ENCODE measurements at places on chromosomes 12 and 14.

DNA sequence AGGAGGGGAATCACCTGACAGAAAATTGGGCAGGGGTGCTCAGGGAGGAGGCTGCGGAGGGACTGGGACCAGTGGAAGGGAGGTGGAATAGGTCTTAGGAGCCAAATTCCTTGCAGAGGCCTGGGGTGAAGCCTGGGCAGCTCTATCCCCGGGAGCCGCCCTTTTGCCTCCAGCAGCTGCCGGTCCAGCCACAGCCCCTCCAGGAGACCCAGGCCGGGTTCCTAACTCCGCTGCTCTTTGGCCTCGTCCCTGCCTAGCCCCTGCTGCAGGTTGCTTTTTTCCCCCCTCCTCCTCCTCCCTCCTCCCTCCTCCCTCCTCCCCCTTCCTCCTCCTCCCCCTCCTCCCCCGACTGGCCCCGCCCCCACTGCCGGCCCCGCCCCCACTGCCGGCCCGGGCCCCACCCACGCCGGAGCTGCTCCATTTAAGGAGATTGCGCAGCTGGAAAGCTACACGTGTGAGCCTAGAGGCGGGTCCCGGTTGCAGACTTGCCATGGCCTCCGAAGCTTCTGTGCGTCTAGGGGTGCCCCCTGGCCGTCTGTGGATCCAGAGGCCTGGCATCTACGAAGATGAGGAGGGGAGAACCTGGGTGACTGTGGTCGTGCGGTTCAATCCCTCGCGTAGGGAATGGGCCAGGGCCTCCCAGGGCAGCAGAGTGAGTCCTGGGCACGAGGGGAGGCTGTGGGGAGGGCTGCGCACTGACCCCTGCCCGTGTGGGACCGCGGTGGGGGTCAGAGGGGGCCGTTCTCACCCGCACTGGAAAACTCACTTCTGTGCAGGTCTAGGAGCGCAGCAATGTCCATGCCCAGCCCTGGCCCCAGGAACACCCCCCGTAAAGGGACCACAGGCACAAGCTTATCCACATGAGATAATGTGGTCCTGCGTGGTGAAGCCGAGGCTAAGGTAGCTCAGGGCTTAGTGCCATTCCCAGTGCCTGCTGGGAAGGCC lies at the start of gene TCL1B:
Gene TCL1B, plus strand, starts transcription at position 449 of the 945 bp plus-strand sequence. Its CDS starts 42 bp downstream, at position 491.
- no peak for DNase-seq

DNA sequence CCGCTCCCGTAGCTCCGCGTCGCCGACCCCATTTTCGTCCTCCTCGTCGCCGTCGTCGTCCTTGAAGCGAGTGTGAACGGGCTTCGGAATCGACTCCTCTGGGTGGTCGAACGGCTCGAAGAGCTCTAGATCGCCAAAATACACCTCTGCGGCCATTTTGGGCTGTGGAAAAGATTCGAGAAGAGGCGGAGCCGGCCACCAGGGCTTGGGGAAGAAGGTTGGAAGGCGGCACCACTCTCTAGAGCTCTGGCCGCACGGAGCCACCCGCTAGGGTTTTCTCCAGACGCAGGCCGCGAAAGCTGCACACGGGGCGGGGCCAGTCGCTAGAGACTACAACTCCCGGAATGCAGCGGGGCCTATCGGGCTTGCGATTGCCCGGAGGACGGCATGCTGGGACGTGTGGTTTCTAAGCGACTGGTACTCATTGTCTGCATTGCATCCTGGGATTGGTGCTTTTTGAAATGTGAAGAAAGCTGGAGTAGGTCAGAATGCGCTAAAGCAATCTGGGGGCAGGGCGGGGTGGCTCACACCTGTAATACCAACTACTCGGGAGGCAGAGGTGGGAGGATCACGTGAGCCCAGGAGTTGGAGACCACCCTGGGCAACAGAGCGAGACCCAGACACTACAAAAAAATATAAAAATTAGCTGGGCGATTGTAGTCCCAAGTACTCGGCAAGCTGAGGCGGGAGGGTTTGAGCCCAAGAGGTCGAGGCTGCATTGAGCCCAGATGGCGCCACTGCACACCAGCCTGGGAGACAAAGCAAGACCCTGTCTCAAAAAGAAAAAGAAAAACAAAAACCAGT lies at the start of gene ZCCHC8:
Gene ZCCHC8, minus strand, starts transcription at position 248 of the 804 bp plus-strand sequence. Its CDS starts 92 bp downstream, at position 156.
- peak; percentile 96 for DNase-seq

- DNase-seq: peak; percentile 69
Measured at GRCh38 chr14:58239244-58240195, 5.1 kb upstream of the PSMA3 start.

DNA sequence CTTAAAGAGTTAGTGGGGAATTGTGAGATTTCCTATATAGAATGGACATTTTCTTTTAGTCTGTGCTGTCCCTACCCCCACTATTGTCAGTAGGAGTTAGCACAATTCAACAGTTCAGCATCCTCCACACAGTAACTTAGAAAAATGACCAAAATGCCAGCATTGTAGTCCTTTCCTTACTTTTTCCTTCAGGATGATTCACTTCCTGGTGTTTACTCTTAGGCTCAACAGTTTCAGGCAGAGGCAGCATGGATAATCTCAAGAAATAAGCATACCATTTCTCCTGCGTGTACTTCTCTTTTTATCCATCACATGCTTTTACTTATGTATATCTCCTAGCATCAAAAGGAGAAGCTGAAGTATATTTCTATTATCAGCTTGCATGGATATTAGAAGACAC lies 683.4 kb downstream of the SLC16A7 start:
- no peak for DNase-seq

DNA sequence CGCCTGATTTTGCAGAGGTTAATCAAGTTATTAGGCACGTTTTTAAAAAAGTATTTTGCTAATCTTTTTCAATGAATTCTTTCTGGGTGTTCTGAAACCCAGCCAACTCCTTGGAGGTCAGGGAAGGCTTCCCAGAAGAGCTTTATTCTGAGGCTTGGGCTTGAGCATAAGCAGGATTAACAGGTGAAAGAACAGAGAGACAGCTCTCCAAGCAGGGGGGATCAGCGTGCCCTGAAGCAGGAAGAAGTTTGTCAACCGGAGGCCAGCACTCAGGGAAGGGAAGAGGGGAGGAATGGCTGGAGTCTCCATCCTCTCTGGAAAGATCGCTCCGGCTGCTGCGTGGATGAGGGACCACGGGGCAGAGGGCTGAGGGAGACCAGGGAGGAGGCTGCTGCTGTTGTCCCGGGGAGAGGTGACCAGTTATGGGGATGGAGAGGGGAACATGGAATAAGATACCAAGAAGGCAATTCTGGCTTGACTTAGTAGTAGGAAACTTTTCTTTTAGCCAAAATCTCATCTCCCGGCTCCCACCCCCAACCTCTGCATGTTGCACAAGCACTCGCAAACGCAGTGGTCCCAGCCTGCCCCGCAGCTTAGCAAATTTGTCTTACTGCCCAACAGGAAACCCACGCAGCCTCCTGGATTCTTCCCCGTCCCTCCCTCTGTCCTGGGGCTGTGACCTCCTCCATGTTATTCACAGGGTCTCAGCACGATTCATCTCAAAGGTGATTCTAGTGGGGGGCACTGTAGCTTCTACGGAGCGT lies 1.1 kb upstream of the SSH1 start:
- DNase-seq: no peak

- DNase-seq: no peak
Measured at GRCh38 chr14:77088645-77089044, 9.4 kb upstream of the CIPC start.

DNA sequence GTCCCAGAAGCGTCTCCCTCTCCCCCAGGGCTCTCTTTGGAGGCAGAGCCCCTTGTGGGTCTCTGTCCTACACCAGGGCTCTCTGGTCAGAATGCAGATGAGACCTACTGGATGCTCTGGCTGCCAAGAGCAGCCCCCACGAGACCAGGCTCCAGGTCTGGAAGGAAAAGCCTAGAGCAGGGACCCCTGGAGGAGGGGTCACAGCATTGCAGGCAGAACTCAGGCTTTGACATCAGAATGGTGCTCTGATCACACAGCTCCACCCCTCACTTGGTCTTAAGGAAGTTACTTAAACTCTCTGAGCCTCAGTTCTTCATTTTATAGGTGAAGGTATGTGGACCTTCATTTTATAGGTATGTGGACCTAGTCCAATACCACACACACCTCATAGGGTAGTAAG lies 83.1 kb downstream of the ARL6IP4 start:
- DNase-seq: peak; percentile 62

- no peak for DNase-seq
Measured at GRCh38 chr12:47274760-47275159, 195.0 kb upstream of the AMIGO2 start.

DNA sequence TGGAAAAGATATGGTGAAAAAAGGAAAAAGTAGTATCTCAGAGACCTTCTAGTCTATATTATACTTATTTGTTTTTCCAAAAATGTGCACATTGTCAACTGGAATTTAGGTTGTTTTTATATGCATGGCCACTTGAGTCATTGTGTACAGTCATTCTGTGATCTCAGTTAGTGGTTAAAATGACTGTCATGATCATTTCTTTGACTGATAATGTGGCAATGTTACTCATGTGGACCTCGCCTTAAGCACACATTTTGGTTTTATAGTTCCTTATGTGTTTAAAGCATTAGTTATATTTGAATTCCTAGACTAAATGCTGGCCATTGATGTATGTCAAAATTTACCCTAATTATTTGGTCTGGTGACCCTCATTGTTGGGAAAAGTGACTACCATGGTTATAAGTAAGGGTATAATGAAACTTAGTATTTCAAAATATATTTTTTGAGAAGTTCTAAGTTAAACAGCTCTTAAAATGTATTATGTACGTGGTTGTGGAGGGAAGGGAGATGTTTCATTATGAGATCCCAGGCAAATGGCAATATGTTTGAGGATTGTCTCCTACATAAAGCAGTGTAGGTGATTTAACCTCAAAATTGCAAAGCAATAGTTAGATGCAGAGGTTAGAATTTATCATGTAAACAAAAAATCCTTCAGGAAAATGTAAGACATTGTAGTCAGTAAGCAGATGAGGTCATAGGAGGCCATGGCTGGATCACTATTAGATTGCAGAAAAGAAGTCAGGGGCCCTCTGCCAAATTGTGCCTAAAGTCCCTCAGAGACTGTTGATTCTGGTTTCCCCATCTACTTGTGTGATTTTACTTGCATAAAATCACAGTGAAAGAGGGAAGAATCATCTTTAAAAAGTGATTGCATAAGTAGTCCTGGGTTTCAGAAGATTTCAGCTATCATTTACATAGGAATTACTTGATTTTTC lies 17.5 kb downstream of the PNMA1 start:
- no peak for DNase-seq

GRCh38 chr12:77767756-77768343 lies 62.8 kb upstream of the NAV3 start:
- DNase-seq: no peak

GRCh38 chr12:89280833-89281538 lies 71.3 kb downstream of the DUSP6 start:
- DNase-seq: peak; percentile 37

- DNase-seq: no peak
Measured at GRCh38 chr14:95431199-95432143, 85.0 kb downstream of the SYNE3 start.

GRCh38 chr12:121284551-121285390 lies 11.7 kb downstream of the CAMKK2 start:
- no peak for DNase-seq

DNA sequence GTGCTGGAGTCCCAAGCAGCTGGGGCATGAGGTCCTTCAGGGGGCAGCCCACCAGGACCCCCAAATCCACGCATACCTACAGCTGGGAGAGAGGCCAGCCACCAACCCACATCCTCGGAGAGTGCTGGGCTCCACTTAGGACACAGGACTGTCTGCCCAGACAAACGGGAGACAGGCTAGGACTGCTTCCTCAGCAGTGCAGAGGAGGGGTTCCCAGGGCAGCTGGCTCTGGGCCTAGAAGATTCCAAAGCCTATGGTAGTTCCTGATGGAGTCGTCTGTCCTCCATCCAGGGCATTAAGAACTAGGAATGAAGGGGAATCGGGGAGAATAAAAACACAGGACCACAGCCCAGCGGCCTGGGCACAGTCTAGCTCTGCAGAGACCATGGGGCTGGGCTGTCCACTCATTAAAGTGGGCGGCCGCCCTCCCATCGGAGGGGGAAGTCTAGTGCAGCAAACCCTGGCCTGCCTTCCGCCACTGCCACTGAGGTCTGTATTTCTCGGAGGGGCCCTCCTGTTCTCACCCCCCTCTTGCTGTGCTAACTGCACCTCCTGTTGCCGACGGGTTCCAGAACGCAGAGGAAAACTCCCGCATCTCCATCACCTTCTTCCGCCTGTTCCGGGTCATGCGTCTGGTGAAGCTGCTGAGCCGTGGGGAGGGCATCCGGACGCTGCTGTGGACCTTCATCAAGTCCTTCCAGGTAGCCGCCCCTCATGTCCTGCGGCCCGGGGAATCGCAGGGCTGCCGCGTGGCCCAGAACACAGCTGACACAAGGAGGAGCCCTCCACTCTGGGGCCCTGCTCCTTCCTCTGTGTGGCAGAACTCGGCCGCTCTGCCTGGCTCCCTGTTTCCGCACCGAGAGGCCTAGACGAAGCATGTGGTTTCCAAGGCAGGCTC lies 143.5 kb upstream of the FKBP4 start:
- DNase-seq: no peak

- no peak for DNase-seq
Measured at GRCh38 chr12:79547044-79547734, 143.6 kb downstream of the PAWR start.

DNA sequence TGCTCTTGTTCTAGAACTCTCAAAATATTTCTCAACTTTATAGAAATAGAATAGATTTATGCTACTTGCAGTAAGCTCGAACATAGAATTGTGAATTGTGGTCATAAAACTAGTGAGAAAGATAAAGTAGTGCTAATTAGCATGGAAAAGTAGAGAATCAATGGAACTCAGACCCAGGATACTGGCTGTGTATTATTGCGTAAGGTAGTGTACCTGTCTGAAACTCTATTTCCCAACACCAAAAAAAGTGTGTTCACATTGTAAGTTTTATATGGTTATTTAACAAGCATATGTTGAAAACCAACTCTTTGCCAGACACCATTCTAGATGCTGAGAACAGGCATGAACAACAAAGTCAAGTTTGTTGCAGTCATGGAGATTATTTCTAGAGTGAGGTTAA lies 720.5 kb upstream of the ATXN7L3B start:
- no peak for DNase-seq

GRCh38 chr12:53333845-53334244 lies 2.3 kb downstream of the SP7 start:
- no peak for DNase-seq

GRCh38 chr12:31057671-31058070 lies 16.0 kb upstream of the DDX11 start:
- DNase-seq: no peak

DNA sequence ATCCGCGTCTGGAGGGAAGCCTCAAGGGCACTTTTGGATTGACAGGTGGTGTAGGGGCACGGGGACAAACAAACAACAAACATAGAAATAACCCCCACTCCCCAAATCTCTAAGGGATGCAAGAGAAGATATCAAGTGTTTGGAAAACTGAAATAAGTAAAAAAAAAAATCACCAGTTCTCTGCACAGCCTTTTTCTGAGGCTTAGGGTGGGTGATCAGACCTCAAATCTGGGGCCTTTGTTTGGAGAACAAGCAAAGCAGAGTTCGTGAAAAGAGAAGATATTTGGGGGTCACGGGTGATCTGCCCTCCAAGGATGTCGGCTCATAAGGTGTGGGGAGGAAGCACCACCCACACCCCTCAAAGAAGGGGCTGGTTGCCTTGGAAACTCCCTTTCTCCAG lies 10.7 kb downstream of the TBX5 start:
- DNase-seq: no peak

GRCh38 chr12:84507956-84508850 lies 404.4 kb downstream of the SLC6A15 start:
- DNase-seq: no peak
